Activated CD4-positive, alpha-beta T cell treated with anti-CD3 and anti-CD28 coated beads for 48 hours (primary cell): ENCODE measurements at places on chromosomes 6 and 20.

DNA sequence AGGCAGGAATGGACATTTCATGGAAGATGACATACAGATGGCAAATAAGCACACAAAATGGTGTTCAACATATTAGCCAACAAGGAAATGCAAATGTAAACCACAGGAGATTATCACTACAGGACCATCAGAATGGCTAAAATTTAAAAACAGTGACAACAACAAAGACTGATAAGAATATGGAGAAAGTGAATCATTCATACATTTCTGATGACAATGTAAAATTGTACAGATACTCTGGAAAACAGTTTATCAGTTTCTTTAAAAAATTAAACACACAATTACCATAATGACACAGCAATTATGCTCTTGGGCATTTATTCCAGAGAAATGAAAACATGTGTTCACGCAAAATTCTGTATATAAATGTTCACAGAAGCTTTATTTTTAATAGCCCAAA is 105.8 kb upstream of the RUNX2 start:
- DNase-seq: no peak

GRCh38 chr20:34921436-34921835 is 34.2 kb downstream of the GSS start:
- DNase-seq: peak; percentile 39

GRCh38 chr20:48932375-48932941 is 10.9 kb downstream of the ARFGEF2 start:
- DNase-seq: no peak

- DNase-seq: no peak
These were observed 672.2 kb downstream of the EPM2A start for GRCh38 chr6:145063091-145063490.

- DNase-seq: peak; percentile 69
These were observed 435 bp downstream of the CENPB start for GRCh38 chr20:3786126-3786484.

DNA sequence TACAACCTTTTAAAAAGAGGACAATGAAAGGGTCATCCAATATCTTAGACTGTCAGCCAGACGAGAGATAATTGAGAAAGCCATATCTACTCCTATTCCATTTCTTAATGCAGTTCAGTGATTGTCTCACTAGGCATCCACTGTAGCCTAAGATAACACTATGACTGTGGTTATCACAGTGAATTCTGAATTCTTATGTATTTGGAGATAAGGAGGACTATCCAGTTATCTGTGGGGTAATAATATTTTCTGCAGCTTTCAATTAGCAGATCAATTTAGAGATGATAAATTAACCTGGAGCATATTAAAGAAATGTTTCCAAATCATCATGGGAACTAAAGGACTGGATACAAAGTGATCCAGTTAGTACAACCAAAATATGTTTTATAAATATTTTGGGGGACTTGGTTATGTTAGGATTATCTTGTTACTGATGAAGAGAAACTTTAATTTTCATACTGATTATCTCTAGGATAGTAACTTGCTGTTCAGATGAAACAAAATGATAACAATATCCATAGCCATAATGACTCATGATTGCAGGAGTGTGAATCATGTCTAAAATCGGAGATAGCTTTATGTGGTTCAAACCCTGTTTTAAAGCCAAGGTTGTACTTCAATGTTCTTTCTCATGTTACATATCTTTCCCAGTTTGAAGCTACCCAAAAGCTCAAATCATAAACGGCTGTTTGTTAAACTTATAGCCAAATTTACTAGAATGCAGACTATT is 1152.0 kb downstream of the HACE1 start:
- no peak for DNase-seq

GRCh38 chr6:157893238-157893637 is 70.2 kb downstream of the SNX9 start:
- DNase-seq: peak; percentile 42

GRCh38 chr6:33091957-33092356 is 16.2 kb downstream of the HLA-DPB1 start:
- DNase-seq: peak; percentile 78

DNA sequence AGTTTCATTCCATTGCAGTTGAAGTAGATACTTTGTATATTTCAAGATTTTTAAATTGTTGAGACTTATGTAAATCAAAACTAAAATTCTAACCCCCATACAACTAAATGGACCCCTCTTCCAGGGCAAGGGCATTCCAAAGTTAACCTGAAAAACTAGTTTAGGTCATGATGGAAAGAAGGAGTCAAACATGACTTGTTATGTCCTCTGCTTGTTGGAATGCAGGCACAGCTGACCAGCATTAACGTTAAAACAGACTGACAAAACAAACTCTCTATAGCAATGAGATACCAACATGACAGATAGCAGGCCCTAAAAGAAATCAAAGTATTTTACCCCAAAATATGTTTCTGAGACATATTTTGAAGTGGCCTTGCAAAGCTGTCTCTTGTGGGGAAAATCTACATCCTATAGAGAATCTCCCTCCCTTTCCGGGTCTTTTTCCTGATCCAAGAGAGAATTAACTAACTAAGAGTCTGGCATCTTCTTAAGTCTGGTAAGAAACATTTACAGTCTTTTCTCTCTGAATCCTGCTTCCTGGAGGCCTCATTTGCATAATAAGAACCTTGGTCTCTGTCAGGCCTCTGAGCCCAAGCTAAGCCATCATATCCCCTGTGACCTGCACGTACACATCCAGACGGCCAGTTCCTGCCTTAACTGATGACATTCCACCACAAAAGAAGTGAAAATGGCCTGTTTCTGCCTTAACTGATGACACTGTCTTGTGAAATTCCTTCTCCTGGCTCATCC is 124.3 kb upstream of the ATXN1 start:
- no peak for DNase-seq

GRCh38 chr6:4620284-4621151 is 155.7 kb upstream of the CDYL start:
- DNase-seq: no peak

- no peak for DNase-seq
These were observed 11.5 kb downstream of the SDC4 start for GRCh38 chr20:45336530-45337366.

GRCh38 chr20:50015993-50016770 is 33.4 kb downstream of the SNAI1 start:
- no peak for DNase-seq

- no peak for DNase-seq
These were observed 322.8 kb upstream of the NT5E start for GRCh38 chr6:85127168-85127498.

- DNase-seq: peak; percentile 53
These were observed 172.4 kb downstream of the ADGB start for GRCh38 chr6:146770965-146771735.

GRCh38 chr20:48817367-48818030 is 10.3 kb downstream of the PREX1 start:
- DNase-seq: no peak

- no peak for DNase-seq
These were observed 24.4 kb downstream of the PLCB1 start for GRCh38 chr20:8156235-8157079.
